Activated T-helper 2 cell treated with anti-CD3 and anti-CD28 coated beads, Interferon-gamma antibody, Interleukin-2, Interleukin-4, amounts not matched to agents 10 μg/mL and 5 μg/mL and 100 μg/mL, durations not matched to agents 14 hours and 24 hours and 36 hours (primary cell): ENCODE measurements at places on chromosomes 4 and X. TPM values are rescaled to one million over a fixed set of nuclear protein-coding genes. Genes with fewer than 3 reads are reported as not detected.

Gene S100P
- total RNA-seq: 3.4 and 5.8 TPM in 2 replicates

Gene KLHL2
- total RNA-seq: 30.3 and 32.3 TPM in 2 replicates

Gene LRPAP1
- 80.1 and 84.1 TPM in 2 replicates for total RNA-seq

Gene APOO
- 21.9 and 22.4 TPM in 2 replicates for total RNA-seq

Gene GPM6B
- not detected in 2 replicates for total RNA-seq

Gene STBD1
- total RNA-seq: 0.09 TPM in 2 replicates

Gene STATH
- total RNA-seq: not detected in 2 replicates

Gene PPEF2
- total RNA-seq: 0.11 TPM in 1 of 2 replicates, not detected in the other

Gene TRIM75
- not detected in 2 replicates for total RNA-seq

Gene GABRE
- total RNA-seq: not detected in 2 replicates

Gene FAM236B
- total RNA-seq: not detected in 2 replicates

Gene HNRNPH2
- 17.5 and 18.0 TPM in 2 replicates for total RNA-seq

Gene L1CAM
- 0.83 and 0.98 TPM in 2 replicates for total RNA-seq

Gene CHST7
- total RNA-seq: 3.8 TPM in 2 replicates

Gene SLC10A4
- total RNA-seq: not detected in 2 replicates

Gene VCX3B
- total RNA-seq: not detected in 2 replicates
